Fibroblast of lung (primary cell): ENCODE measurements at places on chromosomes 2 and 18.

DNA sequence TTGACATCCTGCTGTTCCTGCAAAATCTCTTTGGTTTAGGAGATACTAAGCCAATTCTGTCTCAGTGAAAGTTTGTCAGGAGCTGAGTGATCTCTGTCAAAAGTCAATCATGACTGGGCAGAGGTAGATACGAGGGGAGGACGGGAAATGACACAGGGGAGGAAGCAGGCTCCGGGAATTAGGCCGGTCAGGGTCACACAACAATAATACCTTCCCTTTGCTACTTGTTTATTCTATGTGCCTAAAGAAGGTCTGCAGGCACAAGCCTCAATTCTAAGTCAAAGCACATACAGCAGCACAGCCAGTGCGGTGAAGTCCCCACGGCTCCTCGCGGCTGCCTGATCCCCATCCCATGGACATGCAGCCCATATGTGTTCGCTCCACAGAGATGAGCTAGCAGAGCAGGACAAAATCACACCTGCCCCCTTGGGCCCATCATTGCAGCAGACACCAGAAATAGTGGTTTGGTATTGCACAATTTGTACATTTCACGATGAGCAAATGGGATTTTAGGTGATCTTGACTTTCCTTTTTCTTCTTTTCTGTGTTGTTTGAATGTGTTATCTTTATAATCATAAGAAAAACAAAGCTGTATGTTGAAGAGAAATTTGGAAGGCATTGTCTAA lies 141.4 kb downstream of the VAPA start:
- no peak for DNase-seq

DNA sequence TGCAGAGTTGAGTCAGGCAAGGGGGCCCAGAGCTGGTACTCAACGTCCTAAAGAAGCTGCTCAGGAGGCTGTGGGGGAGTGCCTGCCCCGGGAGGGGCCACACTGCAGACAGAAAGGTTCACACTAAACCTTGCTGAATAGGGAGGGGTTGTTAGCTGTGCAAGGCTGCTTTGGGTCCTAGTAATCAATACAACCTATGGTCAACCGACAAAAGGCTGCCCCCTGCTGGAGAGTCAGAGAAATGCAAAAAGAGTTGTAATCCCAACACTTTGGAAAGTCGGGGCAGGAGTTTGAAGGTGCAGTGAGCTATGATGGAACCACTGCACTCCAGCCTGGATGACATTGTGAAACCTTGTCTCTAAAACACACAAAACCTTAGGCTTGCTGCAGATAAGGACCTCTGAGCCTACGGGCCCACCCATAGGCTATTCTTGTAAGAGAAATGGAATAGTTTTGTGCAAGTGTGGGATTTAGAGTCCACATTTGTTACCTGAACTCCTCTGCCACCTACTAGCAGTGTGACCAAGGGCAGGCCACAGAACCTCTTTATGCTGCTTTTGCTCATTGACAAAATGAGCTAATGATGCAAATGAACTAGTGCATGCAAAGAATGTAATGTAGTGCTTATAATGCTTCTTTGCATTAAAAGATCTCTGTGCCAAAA lies 81.5 kb downstream of the PRPF40A start:
- DNase-seq: peak; percentile 65

- no peak for DNase-seq
Measured at GRCh38 chr2:51597086-51597485, 565.2 kb upstream of the NRXN1 start.

DNA sequence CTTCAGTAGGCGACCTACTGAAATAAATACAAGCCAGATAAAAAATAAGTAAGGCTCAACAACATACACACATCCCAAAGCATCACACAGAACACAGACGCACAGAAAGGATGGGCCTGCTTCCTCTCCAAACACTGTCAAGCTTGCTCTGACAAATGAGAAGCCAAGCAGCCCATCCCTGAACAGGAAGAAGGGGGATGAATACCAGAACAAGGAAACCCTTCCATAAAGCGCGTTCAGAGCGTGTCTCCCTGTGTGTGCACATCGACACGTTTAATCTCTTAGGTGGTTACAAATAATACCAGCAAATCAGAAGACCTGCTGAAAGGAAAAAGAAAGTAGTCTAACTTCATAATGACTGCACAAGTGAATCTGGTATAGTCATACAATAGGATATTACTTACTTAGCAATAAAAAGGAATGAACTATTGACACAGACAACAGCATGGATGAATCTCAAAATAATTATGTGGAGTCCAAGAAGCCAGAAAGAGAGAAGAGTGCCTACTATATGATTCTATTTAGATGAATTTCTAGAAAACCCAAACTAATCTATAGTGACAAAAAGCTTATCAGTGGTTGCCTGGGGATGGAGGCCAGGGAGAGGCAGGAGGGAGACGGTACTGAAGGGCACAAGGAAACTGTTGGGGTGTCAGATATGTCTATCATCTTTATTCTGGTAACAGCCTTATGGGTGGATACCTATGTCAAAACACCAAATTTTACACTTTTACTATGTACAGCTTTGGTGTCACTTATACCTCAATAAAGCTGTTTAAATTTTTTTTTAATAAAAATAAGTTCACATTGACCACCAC lies 26.8 kb downstream of the MBOAT2 start:
- no peak for DNase-seq

GRCh38 chr2:202072737-202073401 lies at the start of gene KIAA2012:
Gene KIAA2012 (plus strand): TSS chr2:202073255. CDS start chr2:202073628, 373 bp downstream.
- no peak for DNase-seq

- peak; percentile 23 for DNase-seq
Measured at GRCh38 chr2:221492636-221493035, 79.5 kb downstream of the EPHA4 start.

DNA sequence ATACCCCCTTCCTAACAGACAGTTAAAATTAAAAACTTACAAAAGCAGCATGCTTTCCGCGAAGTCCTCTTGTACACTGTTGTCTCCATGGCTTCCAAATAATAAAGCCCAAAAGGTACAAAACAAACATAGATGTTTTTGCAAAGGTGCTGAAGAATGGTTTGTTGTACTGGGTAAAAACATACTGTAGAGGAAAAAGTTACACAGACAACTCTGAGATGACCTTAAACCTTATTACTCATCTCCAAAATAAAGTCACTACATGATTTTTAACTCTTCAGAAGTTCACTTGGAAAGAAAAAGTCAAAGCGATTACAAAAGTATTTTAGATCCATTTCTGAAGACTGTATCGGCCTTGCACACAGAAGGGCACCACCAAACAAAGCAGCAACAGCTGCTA lies 6.1 kb downstream of the SLC35F5 start:
- no peak for DNase-seq

DNA sequence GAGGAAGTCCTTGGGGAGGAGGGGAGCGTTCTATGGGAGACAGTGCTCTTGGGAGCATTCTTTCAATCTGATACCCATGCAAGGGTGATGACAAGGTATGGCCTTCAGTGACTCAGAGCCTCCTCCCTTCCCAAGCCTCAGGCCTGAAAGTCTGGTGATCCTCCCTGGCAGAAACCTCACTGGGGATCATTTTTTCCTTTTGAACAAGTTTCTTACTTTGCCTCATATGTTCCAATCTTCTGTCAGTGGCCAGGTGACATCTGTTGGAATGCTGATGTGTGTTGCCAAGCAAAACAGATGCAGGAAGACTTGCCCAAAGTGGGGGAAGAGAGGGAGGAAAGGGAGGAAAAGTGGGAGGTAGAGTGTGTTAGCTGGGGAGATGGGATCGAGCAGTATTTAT lies 224.8 kb downstream of the NEDD4L start:
- peak; percentile 87 for DNase-seq

- DNase-seq: no peak
Measured at GRCh38 chr18:32275221-32275620, 85.4 kb downstream of the MEP1B start.

DNA sequence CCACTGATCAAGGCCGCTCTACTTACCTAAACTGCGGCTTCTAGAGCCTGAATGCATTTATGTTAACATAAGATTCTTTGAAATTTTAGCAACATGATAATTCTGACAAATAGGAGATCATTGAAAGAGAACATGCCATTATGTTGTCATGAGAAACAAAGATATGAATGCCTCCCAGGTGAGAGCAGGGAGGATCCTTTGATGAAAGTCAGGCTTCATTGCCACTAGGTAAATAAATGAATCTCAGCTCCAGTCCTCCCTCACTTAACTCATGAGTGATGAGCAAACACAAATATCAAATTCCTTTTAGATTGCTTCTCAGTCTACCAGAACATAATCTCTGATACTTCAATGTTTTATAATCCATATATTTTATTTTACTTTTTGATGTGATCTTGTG lies 463.2 kb upstream of the CDH7 start:
- DNase-seq: no peak

- peak; percentile 94 for DNase-seq
Measured at GRCh38 chr2:9380702-9381628, 42.4 kb downstream of the ITGB1BP1 start.

- DNase-seq: no peak
Measured at GRCh38 chr2:112059671-112060070, 4.6 kb downstream of the TMEM87B start.

GRCh38 chr2:219402665-219403515 lies 15.2 kb upstream of the DNPEP start:
- peak; percentile 76 for DNase-seq

GRCh38 chr2:215136669-215137328 lies 1.6 kb downstream of the ABCA12 start:
- peak; percentile 15 for DNase-seq
